ENCODE measurements at places on chromosomes 3 and 15. TPM values are rescaled to one million over a fixed set of nuclear protein-coding genes. Genes with fewer than 3 reads are reported as not detected.

Gene RYR3
- under 0.01 TPM for total RNA-seq

Gene ACSBG1
- 0.16 TPM for total RNA-seq

Gene FILIP1L
- 25.7 TPM for total RNA-seq

Gene TMEM212
- not detected for total RNA-seq

Gene HHATL
- not detected for total RNA-seq

Gene GOLGA6L10
- total RNA-seq: 1.3 TPM

Gene STRIT1
- total RNA-seq: not detected

Data from mesangial cell (primary cell).